Uterine smooth muscle cell (primary cell): ENCODE measurements at places on chromosomes 6 and 20. TPM values are rescaled to one million over a fixed set of nuclear protein-coding genes. Genes with fewer than 3 reads are reported as not detected.

Gene TRERF1
- total RNA-seq = 4.1 and 7.2 TPM in 2 replicates

Gene VIP
- not detected in 2 replicates for total RNA-seq

Gene PTCRA
- total RNA-seq = not detected in 2 replicates

Gene PCMT1
- total RNA-seq = 128 and 272 TPM in 2 replicates

Gene SLC4A11
- 0.33 and 0.75 TPM in 2 replicates for total RNA-seq

Gene FHL5
- total RNA-seq = not detected in 2 replicates

Gene PARD6B
- total RNA-seq = 2.3 and 3.5 TPM in 2 replicates

Gene SSTR4
- not detected in 2 replicates for total RNA-seq

Gene CYB5R4
- total RNA-seq = 4.5 and 6.4 TPM in 2 replicates

Gene MAP1LC3A
- 6.5 and 22.2 TPM in 2 replicates for total RNA-seq

Gene GCNT2
- 0.12 and 0.22 TPM in 2 replicates for total RNA-seq

Gene ZNF318
- total RNA-seq = 5.5 and 7.5 TPM in 2 replicates

Gene LTB
- total RNA-seq = 0.25 TPM in 1 of 2 replicates, not detected in the other

Gene QRSL1
- total RNA-seq = 10.1 and 13.4 TPM in 2 replicates

Gene DEFB115
- not detected in 2 replicates for total RNA-seq

Gene CYP39A1
- 0.44 and 1.7 TPM in 2 replicates for total RNA-seq

Gene TDRD6
- total RNA-seq = 0.11 and 0.12 TPM in 2 replicates

Gene CAGE1
- under 0.01 and 0.11 TPM in 2 replicates for total RNA-seq

Gene DCDC2
- 1.1 and 6.1 TPM in 2 replicates for total RNA-seq

Gene TTK
- total RNA-seq = 14.6 and 55.2 TPM in 2 replicates

Gene TSPO2
- not detected in 2 replicates for total RNA-seq

Gene FOXS1
- 0.12 TPM in 1 of 2 replicates, not detected in the other for total RNA-seq

Gene OTOR
- total RNA-seq = not detected in 2 replicates

Gene BEND6
- total RNA-seq = 15.5 and 19.1 TPM in 2 replicates

Gene SPATA25
- total RNA-seq = 0.62 and 1.5 TPM in 2 replicates

Gene OPN5
- total RNA-seq = not detected in 2 replicates

Gene TULP4
- 78.4 and 133 TPM in 2 replicates for total RNA-seq

Gene SMLR1
- not detected in 2 replicates for total RNA-seq

Gene ZC2HC1B
- not detected in 2 replicates for total RNA-seq

Gene AVP
- not detected in 2 replicates for total RNA-seq

Gene BMP2
- 5.0 and 13.5 TPM in 2 replicates for total RNA-seq

Gene BHLHE23
- total RNA-seq = not detected in 2 replicates

Gene CST5
- not detected in 2 replicates for total RNA-seq

Gene FAM162B
- 6.5 and 14.1 TPM in 2 replicates for total RNA-seq
